Activated T-helper 2 cell treated with anti-CD3 and anti-CD28 coated beads, Interferon-gamma antibody, Interleukin-2, Interleukin-4, amounts not matched to agents 10 μg/mL and 5 μg/mL and 100 μg/mL, durations not matched to agents 14 hours and 24 hours and 36 hours (primary cell): ENCODE measurements at places on chromosomes 2 and 18.

DNA sequence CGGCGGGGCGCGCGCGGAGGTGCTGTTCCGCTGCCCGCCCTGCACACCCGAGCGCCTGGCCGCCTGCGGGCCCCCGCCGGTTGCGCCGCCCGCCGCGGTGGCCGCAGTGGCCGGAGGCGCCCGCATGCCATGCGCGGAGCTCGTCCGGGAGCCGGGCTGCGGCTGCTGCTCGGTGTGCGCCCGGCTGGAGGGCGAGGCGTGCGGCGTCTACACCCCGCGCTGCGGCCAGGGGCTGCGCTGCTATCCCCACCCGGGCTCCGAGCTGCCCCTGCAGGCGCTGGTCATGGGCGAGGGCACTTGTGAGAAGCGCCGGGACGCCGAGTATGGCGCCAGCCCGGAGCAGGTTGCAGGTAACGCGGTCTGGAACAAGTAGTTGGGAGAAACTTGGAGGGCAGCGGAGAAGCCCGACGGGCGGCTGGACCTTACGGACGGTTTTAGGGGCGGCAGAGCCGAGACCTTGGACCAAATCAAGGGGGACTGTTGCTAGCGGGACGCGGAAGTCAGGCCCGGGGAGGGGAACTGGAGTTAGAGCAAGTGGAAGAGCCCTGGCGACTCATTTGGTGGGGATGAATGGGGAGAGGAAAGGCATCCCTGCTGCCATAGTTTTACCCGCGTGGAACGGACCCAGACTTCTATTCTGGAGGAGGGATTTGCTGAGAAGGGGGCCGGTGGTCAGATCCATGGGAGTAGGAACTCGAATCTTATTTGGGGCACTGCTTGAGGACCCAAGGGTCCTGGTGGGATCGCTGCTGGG lies 573 bp downstream of the IGFBP2 start:
- H3K27me3 ChIP-seq = peaks cover 66% of the 10 kb centered on the region
- H3K36me3 ChIP-seq = peaks cover 12% of the 10 kb centered on the region
- H3K4me1 ChIP-seq = peaks cover 32% of the 10 kb centered on the region
- H3K4me3 ChIP-seq = peak overlapping the region; percentile 80
- DNase-seq = no peak
- no peak overlapping the region for H3K27ac ChIP-seq

- H3K4me1 ChIP-seq = no peaks in the 10 kb centered on the region
- H3K27me3 ChIP-seq = peaks cover 48% of the 10 kb centered on the region
- H3K36me3 ChIP-seq = no peaks in the 10 kb centered on the region
- no peak overlapping the region for H3K27ac ChIP-seq
- DNase-seq = no peak
These were observed 157.5 kb upstream of the FHL2 start for GRCh38 chr2:105556366-105556765.

DNA sequence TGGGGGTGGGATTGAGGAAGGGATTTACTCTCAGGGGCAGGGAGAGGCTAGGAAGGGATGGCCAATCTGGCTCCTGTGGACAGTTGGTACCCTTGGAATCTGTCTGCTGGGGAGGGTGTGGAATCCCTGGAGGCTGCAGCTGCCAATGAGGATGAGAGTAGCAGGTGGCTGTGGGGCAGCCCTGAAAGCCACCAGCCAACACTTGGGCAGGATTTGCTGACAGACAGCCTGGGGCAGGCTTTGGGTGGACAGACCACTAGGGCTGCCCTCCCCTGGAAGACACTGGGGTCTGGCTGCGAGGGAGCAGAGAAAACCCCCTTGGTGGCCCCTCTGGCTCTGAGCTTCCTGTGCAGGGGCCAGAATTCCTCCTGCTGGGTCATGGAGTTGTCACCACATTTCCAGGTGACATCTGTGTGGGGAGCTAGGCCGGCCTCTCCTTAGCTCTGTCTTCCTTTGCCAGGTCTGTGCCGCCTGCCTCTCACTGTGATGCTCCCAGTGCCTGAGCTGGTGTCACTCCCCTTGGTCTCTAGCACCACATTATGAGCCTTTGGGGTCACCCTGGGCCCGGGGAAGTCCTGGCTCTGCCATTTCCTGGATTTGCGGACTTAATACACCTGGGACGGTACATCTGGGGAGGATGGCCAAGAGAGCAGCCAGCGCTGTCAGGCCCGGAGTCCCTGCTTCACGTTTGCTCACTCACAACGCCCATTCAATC lies 13.4 kb upstream of the ARHGEF4 start:
- peaks cover 29% of the 10 kb centered on the region for H3K4me1 ChIP-seq
- peak overlapping the region; percentile 87 for H3K27ac ChIP-seq
- DNase-seq = no peak
- H3K4me3 ChIP-seq = no peak overlapping the region
- peaks cover 5% of the 10 kb centered on the region for H3K27me3 ChIP-seq
- no peaks in the 10 kb centered on the region for H3K36me3 ChIP-seq

GRCh38 chr18:59357928-59358327 lies 1.1 kb downstream of the LMAN1 start:
- peak overlapping the region; percentile 100 for H3K4me3 ChIP-seq
- no peak for DNase-seq
- H3K4me1 ChIP-seq = peaks cover 34% of the 10 kb centered on the region
- H3K27me3 ChIP-seq = peaks cover 2% of the 10 kb centered on the region

GRCh38 chr2:161980976-161981375 lies 93.0 kb downstream of the DPP4 start:
- H3K27me3 ChIP-seq = no peaks in the 10 kb centered on the region
- peaks cover 46% of the 10 kb centered on the region for H3K36me3 ChIP-seq
- DNase-seq = no peak
- H3K4me1 ChIP-seq = peaks cover 58% of the 10 kb centered on the region
- no peak overlapping the region for H3K4me3 ChIP-seq

- no peaks in the 10 kb centered on the region for H3K36me3 ChIP-seq
- H3K4me1 ChIP-seq = no peaks in the 10 kb centered on the region
- no peak for DNase-seq
- H3K4me3 ChIP-seq = no peak overlapping the region
- no peak overlapping the region for H3K27ac ChIP-seq
These were observed 47.3 kb downstream of the MERTK start for GRCh38 chr2:111945444-111946293.

DNA sequence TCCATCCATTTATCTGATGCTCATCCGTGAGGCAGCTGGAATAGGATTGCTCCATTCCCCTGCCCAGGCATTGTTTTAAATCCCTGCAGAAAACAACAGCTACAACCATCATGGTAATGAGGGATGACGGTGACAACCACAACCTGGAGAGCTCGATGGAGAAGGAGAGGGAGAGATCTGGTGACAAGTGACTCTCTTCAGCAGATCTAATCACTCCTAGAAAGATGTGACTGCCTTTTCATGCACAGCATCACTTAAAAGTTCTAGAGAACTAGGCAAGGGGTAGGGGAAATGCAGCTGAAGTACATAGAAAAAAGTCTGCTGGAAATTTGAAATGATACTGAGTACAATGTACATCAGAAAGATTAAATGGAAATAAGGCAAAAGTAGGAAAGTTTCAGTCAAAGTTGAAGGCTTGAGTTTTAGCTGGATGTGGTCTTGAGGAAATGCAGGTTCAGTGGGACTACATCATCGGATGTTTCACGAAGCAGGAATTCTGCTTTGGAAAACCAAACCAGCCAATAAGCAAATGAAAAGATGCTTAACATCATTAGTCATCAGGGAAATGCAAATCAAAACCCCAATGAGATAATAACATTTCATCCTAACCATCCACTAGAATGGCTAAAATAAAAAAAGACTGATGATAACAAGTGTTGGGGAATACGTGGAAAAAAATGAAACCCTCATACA lies 6.8 kb upstream of the ARHGAP25 start:
- no peak for DNase-seq
- H3K4me3 ChIP-seq = peak overlapping the region; percentile 41
- peak overlapping the region; percentile 82 for H3K27ac ChIP-seq
- no peaks in the 10 kb centered on the region for H3K36me3 ChIP-seq

DNA sequence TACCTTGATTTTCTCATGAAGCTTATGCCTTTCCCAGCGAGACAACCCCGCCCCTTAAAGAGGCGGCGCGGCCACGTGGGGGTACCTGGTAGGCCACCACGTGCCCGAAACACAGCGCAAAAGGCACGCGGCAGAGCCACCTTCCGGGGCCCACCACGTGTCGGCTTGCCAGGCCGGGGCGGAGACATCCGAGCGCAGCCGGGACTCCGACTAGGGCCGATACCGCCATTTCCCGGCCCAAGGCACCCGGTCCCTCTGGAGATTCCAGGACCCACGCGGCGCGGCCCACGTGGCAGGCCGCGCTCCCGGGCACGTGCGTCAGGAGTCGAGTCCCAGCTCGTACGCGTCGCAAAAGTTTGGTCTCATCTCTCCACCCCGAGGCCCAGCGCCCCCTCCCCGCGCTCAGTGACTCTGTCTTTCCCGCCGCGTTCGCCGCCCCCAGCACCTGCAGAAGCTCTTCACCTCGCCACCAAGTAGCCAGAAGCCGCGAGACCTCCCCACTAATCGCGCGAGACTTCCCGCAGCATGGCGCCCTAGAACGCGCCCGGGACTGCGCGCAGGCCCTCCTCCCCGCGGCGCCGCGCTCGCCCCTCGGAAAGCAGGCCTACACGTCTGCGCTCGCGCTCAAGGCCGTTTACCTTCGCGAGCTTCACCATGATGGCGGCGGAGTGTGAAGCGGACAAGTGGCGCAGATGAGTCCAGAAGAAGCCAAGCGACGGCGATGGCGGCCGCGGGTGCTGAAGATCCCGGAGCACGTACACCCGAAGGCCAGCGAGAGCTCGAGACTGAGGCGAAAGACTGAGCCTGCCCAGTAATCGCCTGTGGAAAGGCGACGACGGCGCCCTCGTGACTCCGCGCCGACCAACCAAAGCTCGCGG lies at the start of gene NCL:
NCL (minus strand) TSS at position 787 of the 878 bp plus-strand sequence; CDS start at position 656, 131 bp downstream.
- no peaks in the 10 kb centered on the region for H3K27me3 ChIP-seq
- H3K4me3 ChIP-seq = peak within 1 kb of the TSS; percentile 94
- peaks cover 46% of the 10 kb centered on the region for H3K36me3 ChIP-seq
- H3K4me1 ChIP-seq = peaks cover 31% of the 10 kb centered on the region
